OCI-M1 (cell line): ENCODE measurements at places on chromosomes 6 and 20.

DNA sequence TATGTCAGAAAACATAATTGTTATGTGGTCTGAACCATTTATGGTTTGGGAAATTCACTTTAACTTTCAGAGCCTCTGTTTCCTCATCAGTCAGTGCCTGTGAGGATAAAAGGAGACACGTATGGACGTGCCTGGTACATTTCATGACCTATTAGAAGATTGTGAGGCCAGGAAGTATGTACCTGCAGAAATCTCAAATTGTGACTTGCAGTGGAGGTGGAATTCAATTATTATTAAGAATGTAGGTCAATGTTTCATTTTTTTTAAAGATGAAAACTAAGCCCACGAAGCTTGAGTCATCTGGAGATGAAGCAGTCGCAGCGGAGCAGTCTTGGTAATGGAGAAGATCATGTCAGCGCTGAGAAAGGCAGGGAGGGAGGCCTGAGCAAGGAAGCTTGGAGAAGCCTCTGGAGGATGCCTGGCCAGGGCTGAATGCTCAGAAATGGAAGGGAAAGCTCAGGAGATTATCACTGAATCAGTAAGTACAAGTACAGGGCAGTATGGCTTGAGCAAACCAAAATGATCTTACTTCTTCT, 3.9 kb upstream of the DSE start:
- DNase-seq, result no peak

GRCh38 chr20:4341804-4342485, 326.6 kb upstream of the RNF24 start:
- DNase-seq, result no peak

DNA sequence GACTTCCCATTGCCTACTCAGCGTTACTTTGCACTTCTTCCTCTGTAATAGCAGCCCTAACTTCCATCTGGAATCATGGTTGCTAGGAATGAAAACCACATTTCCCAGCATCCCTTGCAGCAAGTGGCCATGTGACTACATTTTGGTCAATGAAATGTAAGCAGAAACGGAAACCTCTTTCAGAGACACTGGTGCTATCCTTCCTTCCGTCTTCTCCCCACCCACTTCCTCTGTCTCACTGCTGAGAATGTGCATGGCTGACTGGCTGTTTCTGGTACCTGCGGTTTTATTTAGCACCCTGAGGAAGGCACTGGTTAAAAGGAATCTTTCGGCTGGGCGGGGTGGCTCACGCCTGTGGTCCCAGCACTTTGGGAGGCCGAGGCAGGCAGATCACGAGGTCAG, 107.4 kb downstream of the SCML4 start:
- DNase-seq, result peak; percentile 86

DNA sequence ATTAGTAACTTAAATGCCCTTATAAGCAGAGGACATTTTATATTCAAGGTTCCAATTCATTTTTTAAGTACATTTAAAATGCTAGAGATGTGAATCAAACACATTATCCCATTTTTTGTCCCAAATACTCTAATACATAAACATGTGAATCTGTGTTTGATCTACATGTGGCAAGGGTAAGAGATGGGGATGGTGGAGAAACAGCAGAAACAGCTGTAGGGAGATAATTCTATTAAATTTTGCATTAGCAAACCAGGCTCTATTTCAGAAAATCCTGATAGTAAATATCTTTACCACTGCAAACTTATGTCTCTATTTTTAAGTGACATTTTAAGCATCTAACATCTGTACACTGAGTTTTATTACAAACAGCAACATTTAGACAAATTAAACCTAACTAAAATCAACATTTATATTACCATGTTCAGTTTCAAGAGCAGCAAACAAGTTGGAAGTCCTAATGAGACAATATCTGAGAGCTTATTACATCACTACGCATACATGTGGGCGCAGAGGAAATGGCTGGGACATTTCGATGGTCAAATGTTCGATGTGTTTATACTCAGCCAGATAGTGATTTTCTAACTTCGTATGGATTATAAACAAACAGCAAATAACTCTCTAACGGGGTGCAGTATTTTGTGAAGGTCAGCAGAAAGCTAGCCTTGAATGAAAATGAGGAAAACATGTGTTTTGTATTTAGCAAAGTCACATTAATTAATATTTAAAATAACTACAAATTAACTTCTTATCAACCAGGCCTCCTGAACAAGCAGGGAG, 165.1 kb downstream of the GJA1 start:
- no peak for DNase-seq

DNA sequence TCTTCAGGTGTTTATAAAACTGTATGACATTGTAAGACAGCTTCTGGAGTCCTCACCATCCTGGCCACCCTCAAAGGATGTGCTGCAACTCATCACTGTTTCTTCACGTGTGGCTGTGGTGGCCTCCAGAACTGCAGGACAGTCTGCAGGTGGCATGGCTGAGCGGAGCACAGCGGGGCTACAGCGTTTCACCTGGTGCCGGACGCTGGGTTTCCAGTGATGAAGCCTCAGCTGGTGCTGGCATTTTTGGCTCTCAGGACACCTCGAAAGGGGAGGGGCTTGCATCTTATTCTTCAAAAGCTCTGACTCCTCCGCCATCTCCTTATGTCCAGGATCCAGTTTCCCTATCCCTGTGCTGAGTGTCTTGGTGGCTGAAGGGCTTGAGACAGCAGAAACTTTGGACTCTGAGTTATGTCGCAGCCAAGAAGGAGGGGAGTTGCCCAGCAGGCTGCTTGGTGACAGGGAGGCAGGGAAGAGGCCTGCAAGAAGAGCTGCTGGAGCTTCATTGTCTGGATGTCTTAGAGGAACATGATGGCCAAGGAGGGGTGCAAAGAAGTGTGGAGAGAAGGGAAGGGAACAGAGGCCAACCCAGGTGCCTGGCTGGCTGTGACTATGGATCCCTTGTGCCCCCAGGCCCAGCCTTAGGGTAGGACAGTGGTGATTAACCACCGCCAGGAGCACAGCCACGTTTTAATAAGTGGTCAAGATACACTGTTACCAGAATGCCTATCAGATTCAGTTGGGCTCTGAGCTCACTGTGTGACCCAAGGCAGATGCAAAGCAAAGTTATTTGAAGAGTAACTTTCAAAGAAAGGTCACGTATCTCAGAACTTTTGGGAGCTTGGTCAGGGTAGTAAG, 58.7 kb downstream of the GTF2H5 start:
- DNase-seq, result no peak

- peak; percentile 50 for DNase-seq
Observed at GRCh38 chr6:154885214-154885613, 109.9 kb upstream of the TIAM2 start.

DNA sequence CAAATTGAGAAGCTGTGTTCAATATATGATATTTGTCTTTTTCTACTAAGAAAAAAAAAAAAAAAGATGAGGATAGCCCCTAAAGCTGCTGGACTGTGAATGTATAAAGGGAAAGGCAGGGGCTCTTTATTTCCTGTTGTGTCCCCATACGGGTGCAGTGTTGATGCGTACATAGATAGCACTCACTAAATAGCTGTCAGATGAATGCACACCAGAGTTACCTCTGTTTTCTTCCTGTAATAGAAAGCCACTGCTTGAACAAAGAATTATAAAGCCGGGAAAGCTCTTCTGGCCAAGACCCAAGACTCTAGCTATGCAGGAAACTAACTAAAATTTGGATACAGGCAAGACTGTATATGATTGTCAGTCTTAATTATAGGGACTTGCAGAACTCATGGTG, 260.0 kb downstream of the FARS2 start:
- no peak for DNase-seq

GRCh38 chr20:43287637-43288036, 97.9 kb upstream of the PTPRT start:
- no peak for DNase-seq

DNA sequence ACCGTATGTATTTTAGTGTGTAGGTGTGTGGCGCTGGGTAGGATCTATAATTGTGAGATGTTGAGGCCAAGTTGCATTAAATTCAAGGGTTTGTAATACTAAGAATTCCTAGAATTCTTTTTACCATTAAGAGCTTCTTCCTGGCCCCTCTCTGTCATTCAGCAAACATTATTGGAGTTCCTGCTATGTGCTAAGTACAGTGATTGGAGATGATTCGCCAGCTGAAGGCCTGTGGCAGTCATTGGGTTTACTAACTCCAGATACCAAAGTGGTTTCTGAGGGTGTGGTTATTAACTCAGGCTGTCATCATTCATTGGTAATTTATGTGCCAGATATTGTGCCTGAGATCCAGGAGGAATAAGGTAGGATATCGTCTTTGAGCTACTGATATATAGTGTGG, 167.1 kb downstream of the LAMA2 start:
- DNase-seq, result no peak

DNA sequence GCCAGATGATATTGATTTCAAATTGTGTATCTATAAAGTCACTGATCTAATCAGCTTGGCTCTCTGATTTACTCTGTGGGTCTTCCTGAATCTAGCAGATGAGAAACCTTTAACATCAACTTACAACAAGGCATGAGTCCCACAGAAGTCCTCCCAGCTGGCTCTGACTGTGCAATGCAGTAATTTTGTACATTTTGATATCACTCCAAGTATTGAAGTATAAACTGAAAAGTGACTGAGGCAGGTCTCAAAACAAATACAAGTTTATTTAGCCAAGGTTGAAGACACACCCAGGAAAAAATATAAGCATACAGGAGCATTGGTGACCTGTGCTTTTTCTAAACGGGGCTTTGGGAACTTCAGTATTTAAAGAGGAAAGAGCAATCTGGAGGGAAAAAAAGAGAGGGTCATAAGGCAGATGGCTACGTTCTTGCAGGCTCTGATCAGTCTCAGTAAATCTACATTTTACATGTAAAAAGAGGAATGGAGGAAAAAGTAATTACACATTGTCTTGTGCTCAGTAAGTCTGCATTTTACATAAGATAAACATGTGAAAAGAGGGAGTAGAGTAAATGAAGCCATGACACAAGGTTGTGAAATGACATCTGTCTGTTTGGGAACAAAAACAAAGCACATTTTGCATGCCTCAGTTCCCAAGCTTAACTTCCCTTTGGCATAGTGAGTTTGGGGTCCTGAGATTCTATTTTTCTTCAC, 59.5 kb downstream of the CRYBG1 start:
- no peak for DNase-seq

GRCh38 chr6:157393669-157394327, 12.8 kb downstream of the ZDHHC14 start:
- peak; percentile 86 for DNase-seq

GRCh38 chr6:165653607-165654006, 9.4 kb downstream of the PDE10A start:
- no peak for DNase-seq

DNA sequence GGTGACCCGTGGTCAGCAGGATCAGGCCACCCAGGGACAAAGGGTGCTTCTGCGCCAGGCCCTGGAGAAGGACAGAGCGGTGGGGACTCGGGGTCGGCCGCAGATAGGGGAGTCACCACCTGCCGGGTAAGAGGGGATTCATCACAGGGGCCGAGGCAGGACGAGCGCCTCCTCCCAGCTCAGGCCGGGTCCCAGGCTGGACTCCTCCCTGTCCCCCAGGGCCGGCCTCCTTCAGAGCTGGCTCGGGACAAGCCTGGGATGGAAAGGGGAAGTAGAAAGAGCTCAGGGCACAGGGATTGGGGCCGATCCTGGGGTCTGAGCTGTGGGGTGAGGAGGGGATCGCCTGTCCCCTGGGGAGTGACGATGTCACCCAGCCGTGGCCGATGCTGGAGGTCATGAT, 154.6 kb upstream of the PROKR2 start:
- DNase-seq, result no peak

- DNase-seq, result peak; percentile 39
Observed at GRCh38 chr6:27558028-27558724, 85.3 kb upstream of the ZNF184 start.

GRCh38 chr6:99119109-99120031, 171.6 kb upstream of the FBXL4 start:
- peak; percentile 79 for DNase-seq

DNA sequence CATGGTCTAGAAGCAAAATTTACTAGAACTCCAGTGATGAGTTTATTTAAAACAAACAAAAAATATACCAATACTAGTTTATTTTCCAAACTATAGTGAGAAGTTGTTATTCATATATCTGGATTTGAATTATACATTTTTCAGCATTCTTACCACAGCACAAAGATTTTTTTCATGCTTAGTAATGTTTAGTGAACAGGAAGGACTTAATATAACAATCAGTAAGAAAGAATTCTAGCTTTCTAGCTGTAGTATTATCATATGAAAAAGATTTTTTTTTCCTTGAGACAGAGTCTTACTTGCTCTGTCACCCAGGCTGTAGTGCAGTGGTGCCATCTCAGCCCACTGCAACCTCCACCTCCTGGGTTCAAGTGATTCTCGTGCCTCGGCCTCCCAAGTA, 13.8 kb downstream of the MARCKS start:
- no peak for DNase-seq

GRCh38 chr6:116027801-116028200, 32.9 kb downstream of the FRK start:
- DNase-seq, result no peak

DNA sequence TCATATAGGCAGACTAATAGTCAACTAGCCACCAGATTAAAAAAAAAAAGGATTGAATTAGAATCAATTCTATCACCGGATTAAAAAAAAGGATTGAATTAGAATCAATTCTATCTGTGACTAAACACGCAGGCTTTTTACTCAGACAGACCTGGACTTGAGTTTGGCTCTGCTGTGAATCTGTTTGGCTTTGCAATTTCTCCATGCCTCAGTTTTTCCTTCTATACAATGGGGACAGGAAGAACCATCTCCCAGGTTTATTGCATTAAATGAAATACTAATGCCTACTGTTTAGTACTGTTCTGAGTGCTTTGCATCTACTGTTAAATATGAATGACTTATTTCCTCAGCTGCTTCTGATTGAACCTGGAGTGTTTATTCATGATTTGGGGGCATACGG, 30.0 kb upstream of the EDN3 start:
- no peak for DNase-seq

DNA sequence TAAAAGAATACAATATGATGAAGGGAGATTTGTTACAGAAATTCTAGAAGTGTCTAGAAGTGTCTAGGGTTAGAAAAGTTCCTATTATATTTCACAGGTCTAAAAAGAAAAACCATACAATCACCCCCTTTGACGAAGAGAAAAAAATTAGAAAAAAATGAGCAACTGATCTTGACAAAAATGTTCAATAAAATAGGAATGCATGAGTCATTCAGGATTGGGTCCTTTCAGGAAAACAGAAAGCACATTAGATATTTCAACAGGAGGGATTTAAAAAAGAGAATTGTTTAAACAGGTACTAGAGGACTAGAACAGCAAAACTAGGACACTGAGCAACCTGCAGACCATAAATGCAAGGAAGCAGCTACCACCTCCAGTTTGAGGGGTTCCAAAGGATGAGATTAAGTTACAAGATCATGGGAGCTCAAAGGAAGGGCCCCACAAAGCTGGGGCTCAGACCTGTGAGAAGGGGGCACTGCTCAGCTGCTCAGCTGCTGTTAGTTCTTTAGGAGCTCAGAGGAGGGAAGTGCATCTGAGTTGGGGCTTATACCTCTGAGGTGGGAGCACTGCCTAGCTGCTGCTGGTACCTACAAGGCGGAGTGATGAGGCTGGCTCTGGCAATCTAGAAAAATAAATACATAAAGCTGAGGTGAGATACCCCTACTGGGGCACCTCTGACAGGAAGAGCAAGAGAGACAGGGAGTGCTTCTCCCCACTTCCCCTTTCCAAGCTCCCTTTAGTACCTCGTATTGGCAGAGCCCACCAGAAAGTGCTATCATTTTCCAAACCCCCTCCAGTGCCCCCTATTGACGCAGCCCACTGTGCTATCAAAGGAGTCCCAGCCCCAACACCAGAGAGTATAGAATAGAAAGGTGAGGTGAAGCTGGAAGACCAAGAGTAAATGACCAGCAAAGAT, 27.1 kb upstream of the BEND6 start:
- DNase-seq, result peak; percentile 40

GRCh38 chr6:146194434-146194833, 165.6 kb downstream of the GRM1 start:
- DNase-seq, result no peak

GRCh38 chr6:2733324-2733723, 17.4 kb downstream of the MYLK4 start:
- peak; percentile 99 for DNase-seq
